NCI-H524 treated with DMSO at 0.1 percent for 48 hours (cell line): ENCODE measurements at places on chromosomes 11 and 22.

GRCh38 chr11:28913883-28914282, 805.7 kb downstream of the METTL15 start:
- DNase-seq = no peak

DNA sequence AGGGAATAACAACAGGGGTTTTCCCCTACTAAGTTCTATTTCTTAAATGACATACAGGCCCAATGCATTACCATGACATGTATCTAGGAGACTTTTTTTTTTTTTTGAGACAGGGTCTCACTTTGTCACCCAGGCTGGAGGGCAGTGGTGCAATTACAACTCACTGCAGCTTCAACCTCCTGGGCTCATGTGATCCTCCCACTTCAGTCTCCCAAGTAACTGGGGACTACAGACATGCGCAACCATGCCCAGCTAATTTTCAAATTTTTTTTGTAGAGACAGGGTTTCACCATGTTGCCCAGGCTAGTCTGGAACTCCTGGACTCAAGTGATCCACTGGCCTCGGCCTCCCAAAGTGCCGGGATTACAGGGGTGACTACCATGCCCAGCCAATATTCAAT, 7.5 kb downstream of the CPSF7 start:
- no peak for DNase-seq

GRCh38 chr22:25475257-25476022, 89.0 kb upstream of the GRK3 start:
- no peak for DNase-seq

- no peak for DNase-seq
Observed at GRCh38 chr11:75212411-75212810, 28.2 kb upstream of the TPBGL start.

- DNase-seq = no peak
Observed at GRCh38 chr11:122784325-122784955, 53.9 kb upstream of the CRTAM start.
